Pulmonary artery endothelial cell (primary cell): ENCODE measurements at places on chromosomes 16 and 17.
A peak's percentile ranks its signal among the peaks of the same experiment; 100 is the strongest.

DNA sequence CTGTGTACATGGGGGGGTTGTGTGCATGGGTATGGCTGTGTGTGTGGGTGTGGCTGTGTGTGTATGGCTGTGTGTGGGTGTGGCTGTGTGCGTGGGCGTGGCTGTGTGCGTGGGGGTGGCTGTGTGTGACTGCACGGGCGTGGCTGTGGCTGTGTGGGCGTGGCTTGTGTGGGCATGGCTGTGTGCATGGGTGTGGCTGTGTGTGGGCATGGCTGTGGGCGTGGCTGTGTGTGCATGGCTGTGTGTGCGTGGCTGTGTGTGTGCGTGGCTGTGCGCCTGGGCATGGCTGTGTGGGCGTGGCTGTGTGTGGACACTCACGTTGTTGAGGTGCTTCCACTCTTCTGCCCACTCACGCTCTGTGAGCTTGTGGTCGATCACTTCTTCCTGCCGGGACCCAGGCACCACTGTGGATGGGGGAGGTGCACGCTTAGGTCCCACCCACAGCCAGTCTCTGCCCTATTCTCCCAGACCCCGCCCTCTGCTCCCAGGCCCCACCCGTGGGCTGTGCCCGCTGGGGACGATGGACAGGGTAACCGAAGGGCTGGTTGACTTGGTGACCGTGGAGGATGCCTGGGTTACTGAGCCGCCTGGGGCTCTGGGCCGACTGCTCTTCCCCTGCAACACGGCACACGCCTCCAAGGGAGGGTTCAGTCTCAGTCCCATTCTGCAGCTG is 16.0 kb upstream of the PABPN1L start:
- no peak for DNase-seq

DNA sequence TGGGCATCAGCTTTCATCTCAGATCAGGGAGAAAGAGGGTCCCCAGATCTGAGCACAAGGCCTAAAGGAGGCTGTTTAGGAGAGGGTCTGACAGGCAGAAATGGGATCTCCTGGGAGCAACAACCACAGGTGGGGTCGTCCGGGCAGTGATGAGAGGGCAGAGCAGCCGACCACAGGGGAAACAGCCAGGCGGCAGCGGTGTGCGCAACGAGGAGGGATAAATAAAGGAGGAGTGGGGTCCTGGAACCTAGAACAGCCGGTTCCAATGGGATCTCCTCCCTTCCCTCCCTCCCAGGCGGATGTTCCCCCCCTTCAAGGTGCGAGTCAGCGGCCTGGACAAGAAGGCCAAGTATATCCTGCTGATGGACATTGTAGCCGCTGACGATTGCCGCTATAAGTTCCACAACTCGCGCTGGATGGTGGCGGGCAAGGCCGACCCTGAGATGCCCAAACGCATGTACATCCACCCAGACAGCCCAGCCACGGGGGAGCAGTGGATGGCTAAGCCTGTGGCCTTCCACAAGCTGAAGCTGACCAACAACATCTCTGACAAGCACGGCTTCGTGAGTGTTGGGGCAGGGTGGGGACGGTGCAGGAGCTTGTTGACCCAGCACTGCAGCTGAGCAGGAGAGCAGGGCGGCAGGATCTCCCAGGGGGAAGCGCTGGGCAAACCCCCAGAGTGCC is 1.9 kb downstream of the TBX2 start:
- no peak for DNase-seq

- DNase-seq = no peak
Observed at GRCh38 chr17:78715000-78715771, 66.9 kb downstream of the CYTH1 start.

DNA sequence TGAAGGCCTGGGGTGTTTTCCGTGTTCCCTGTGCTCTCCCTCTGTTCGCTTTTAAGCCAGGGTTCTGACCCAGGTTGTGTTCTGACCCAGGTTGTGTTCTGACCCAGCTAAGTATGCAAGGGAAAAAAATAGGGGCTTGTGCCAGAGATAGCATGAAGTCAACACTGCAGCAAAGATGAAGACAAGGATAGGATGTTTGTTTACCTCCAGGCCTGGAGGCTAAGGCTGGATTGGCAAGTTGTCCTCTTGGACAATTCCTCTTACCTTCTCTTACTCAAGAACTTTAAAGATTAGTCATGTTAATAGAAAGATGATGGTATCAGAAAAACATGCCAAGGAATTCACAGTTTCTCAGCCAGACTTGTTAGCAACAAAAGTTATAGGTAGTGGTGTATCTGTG is 19.4 kb downstream of the LYRM9 start:
- no peak for DNase-seq

GRCh38 chr17:81489998-81490992 is 22.3 kb downstream of the ACTG1 start:
- no peak for DNase-seq

- peak; percentile 58 for DNase-seq
Observed at GRCh38 chr17:57902800-57903759, 52.1 kb downstream of the CUEDC1 start.

GRCh38 chr16:56636616-56637413 is 1.7 kb upstream of the MT1A start:
- no peak for DNase-seq

- DNase-seq = no peak
Observed at GRCh38 chr16:66287416-66287815, 79.1 kb upstream of the CDH5 start.

- DNase-seq = no peak
Observed at GRCh38 chr16:70604407-70605282, 41.7 kb upstream of the IL34 start.

- DNase-seq = no peak
Observed at GRCh38 chr16:51577621-51578303, 426.7 kb upstream of the SALL1 start.

DNA sequence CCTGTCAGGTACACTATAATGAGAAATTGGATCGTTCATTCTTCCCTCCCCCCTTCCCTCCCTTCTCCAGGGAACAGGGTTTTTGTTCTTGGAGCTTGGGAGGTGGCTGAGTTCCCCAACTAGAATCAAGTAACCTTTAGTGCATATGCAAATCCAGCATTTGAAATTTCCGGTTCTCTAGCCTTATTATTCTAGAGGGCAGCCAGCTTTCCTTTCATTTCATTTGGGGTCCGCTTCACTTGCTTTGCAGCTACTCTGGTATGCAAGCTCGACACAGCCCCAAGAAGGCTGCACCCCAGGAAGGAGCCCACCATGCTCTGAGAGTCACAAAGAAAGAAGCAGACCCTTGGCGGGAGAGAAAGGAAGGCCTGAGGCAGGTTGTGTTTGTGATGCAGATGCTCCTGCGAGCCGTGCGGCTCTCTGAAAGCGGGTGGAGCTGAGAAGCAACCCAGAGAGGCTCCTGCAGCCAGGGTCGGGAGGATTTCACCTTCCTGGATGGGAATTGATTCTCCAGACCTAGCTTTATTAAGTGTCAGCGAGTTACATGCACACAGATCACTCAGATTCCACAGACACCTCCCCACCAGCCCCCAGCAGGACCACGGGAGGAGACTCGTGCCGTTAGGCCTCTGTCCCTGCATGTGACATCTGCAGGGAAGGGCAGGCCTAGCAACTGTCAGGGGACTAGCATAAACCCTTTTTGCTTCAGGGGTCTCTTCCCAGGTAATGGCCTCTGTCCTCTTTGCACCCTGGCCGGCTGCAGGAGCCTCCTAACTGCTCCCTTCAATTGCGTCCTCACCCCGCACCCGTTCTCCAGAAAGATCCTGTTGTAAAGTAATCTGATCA is 34.5 kb downstream of the PMM2 start:
- no peak for DNase-seq

GRCh38 chr16:4067262-4068001 is 48.8 kb downstream of the ADCY9 start:
- no peak for DNase-seq

DNA sequence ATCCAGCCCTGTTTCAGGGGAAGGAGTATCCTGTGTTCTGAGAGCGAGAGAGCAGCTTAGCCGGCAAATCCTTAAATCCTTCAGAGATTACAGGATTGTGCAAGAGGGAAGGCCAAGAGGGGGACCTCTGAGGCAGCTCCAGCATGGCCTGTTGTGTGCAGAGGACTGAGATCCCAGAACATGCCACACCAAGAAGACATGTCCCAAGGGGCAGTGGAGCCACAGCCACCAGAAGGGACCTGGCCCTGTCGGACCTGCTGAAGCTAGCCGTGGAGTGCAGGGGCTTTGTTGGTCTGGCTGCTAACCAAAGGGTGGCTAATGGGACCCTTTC is 1.6 kb upstream of the MRC2 start:
- no peak for DNase-seq

- DNase-seq = no peak
Observed at GRCh38 chr17:9908649-9909042, 3.6 kb upstream of the RCVRN start.

GRCh38 chr16:85057948-85058347 is 30.4 kb downstream of the KIAA0513 start:
- no peak for DNase-seq

DNA sequence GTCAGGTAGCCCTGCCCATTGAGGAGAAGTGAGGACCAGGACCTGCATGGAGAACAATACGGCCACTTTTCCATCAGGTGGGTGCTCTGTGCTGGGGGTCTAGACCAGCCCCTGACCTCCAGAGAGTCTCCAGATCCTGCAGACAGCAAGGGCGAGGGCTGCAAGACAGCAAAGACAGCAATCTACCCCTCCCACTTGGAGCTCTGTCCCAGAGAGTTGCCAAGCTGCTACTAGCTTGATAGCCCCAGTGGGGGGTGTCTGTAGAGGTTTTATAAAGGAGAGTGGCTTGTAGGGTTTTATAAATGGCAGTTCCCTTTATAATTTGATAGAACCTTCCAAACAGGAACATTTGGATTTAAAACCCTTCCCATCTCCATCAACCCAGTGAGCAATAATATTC is 16.7 kb upstream of the SLFN11 start:
- DNase-seq = no peak

DNA sequence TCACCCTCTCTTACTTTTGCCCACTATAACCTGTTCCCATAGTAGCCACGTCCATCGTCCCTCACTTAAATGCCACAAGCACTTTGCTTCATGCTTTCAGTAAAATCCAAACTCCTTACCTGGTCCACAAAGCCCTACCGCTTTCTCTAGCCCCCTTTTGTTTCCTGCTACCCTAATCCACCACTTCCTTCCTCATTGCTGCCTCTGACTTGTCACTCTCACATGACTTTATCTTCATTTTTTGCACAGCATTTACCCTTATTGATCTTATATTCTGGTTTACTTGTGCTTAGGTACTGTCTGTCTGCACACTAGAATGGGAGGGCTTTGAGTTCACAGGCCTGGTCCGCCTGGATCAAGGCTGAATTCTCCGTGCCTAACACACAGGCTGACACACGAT is 340.0 kb downstream of the XYLT1 start:
- no peak for DNase-seq

DNA sequence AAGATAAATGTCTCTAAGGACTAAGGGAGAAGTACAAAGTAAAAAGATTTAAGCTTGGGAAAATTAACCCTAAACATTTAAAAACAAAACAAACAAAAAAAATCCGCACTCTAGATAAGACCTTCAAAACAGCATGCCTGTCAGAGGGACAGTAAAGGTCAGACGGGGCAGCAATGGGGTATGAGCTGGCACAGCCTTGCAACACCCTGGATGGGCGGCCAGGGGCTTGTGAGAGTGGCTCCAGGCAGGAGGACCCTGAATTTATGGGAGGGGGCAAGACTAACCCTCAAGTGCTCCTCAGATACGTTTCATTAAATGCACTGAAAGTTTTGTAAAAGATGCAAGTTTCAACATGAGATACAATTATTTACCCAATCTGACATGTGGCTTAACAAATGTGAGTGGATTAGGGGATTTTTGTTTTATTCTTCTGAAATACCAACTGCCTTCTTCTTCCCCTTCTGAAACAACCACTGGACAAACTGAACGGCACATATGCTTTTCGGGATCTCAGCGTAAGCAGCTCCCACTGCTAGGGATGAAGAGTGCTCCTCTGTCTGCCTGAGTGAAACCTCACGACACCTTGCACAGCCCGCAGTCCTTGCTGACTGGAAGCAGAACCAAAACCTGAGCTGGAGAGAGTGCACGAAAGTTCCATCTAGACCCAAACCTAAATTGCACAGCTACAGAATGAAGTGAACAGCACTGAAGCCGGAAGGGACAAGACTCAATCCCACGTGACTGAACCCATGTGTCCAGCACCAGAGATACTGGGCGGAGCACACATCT is 128.4 kb downstream of the ANKRD11 start:
- no peak for DNase-seq

GRCh38 chr16:4176906-4177417 is 60.7 kb upstream of the ADCY9 start:
- DNase-seq = no peak

GRCh38 chr17:56885312-56885657 is 28.6 kb downstream of the TRIM25 start:
- DNase-seq = no peak

DNA sequence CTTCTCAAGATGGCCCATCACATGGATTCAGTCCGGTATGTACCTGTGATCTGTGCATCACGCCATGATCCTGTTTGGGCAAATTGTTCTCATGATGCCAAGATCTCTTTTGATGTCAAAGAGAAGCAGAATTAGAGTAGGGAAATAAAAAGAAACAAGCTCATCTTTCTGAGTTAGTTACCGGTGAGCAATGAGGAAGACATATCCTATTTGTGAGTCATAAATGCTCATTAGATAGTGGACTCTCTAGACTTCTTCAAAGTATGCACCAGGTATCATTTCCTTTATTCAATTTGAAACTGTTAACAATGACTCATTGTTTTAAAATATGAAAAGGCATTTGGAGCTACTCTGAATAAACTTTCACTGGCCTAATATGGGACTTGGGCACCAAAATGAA is 8.0 kb upstream of the KRTAP4-12 start:
- DNase-seq = no peak

GRCh38 chr17:46958041-46958591 is 20.9 kb downstream of the RPRML start:
- DNase-seq = no peak

GRCh38 chr17:40617678-40618240 is 29.9 kb downstream of the SMARCE1 start:
- no peak for DNase-seq

DNA sequence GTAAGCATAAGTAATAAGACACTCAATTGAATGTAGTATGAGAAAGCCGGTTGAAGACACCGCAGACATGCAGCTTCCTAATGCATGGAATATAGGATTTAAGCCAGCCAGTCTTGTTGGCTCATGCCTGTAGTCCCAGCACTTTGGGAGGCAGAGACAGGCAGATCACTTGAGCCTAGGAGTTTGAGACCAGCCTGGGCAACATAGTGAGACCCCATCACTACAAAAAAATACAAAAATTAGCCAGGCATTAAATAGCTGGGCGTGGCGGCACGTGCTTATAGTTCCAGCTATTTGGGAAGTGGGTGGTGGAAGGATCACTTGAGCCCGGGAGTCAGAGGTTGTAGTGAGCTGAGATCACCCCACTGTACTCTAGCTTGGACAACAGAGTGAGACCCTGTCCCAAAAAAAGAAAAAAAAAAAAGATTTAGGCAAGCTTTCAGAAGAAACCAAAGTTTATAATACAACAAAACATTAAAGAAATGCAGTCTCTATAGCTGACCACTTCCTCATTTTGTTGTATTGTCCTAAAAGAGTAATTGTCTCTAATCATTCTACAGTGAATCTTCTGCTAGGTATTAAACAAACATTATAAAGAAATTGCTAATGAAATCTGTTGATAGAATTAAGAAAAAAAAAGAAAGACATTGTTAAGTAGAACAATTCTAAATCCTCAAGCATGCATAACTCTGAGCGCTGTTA is 68.6 kb upstream of the KIFC3 start:
- DNase-seq = no peak

GRCh38 chr17:71726341-71726740 is 394.5 kb upstream of the SOX9 start:
- no peak for DNase-seq
